ENCODE measurements at places on chromosomes 12 and 14.
A peak's percentile ranks its signal among the peaks of the same experiment; 100 is the strongest.

- no peak for DNase-seq
Measured at GRCh38 chr14:43983721-43984120, 523.4 kb downstream of the FSCB start.

DNA sequence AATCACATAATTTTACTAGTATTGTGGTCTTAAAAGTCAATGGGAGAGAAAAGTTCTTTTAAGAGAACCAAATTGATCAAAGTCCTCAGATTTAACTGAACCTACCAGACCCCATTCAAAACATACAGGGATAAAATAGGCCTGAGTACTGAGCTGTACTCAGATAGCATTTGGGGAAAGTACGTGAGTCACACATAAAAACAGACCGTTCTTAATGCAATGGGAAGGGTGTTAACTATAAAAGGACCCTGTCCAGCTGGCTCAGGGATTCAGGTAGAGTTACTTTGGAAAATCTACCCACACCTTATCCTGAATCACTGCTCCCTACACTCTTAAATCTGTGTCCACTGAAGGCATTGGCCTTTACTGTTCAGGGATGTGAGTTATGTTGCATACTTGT is 78.0 kb downstream of the PTPN21 start:
- DNase-seq = no peak

- no peak for DNase-seq
Measured at GRCh38 chr14:57559576-57559975, 65.9 kb upstream of the CCDC198 start.

- DNase-seq = peak; percentile 43
Measured at GRCh38 chr12:124786061-124786964, 77.4 kb downstream of the SCARB1 start.

DNA sequence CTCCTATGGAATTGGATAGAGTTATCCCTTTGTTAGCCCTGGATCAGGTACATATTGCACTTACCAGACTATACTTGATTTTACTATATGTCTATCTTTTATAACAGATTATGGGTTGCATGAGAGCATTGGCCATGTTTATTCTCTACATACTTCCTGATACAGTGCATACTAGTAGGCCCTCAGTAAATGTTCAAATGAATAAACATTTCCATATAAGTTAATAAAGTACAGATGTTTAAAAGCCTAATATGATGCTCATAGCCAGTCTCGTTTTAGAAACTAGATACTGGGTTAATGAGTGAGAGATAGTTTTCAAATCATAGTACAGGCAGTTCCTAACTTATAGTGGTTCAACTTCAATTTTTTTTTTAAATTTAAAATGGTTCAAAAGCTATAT is 39.5 kb upstream of the TOMM20L start:
- DNase-seq = no peak
